ENCODE measurements at places on chromosomes 5 and 9.

- no peak for DNase-seq
Measured at GRCh38 chr5:71957292-71957898, 149.9 kb upstream of the MAP1B start.

DNA sequence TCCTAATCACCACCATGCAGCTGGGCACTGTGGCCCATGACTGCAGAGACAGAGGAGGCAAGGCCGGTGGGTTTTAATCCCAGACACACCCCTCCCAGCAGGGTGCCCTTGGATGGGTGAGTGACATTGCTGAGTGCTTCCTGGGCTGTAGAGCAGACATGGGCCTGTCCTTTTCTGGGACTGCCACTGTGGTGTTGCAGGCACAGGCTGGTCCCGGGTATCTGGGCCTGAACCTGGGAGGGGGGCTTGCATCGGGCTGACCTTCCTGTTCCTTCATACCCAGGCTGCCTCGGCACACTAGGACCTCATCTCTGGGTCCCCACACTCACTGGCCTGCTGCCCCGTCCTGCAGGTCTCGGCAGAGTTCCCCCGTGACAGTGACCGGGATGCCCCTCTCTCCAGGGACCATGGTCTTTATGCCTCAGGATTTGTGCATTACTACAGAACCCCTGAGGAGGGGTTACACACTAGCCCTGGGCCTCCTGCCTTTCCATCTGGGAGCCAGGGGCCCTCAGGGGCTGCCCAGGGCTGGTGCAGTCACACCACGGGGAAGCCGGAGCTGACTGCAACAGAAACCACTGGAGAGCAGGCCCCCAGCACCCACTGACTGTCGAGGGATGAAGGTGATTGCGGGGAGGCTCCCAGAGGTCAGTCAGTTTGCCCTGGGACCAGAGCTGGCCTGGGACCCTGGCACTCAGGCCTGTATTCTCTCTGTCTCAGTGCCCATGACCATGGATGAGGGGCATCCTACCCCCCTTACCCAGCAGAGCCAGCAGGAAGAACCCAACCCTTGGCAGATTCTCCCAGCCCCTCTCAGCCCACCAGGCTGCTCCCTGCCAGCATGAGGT, 8.9 kb upstream of the SLC25A48 start:
- no peak for DNase-seq

DNA sequence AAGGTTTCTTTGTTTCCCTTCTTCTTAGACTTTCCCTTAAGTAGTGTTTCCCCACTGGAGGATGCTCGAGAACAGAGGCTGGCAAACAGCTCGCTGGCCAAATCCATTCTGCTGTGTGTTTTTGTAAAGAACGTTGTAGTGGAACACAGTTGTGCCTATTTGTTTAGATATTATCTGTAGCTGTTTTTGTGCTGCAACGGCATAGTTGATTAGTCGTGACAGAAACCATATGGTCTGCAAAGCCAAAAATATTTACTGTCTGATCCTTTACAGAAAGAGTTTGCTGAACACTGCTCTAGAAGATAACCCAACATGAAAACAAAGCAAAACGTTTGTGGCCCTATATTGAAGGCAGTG, 47.0 kb upstream of the EGFLAM start:
- DNase-seq = no peak

DNA sequence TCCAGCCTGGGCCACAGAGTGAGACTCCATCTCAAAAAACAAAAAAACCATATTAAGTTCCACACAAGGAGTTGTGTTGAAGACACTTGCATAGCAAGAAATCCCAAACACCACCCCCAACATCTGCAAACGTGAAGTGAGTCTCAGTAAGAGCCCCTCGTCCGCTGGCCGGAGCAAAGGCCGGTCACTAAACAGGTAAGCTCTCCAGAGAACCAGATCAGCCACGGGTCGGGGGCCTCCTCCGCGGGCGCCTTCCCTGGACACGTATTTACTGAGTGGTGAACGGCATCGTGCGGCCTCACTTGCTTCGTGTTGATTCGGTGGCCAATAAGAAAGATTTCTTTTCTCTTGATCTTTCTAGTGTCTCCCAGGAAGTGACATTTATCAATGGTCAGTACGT, 93.6 kb downstream of the MRPL36 start:
- DNase-seq = no peak

GRCh38 chr5:55908804-55909203, 57.6 kb downstream of the IL31RA start:
- no peak for DNase-seq

DNA sequence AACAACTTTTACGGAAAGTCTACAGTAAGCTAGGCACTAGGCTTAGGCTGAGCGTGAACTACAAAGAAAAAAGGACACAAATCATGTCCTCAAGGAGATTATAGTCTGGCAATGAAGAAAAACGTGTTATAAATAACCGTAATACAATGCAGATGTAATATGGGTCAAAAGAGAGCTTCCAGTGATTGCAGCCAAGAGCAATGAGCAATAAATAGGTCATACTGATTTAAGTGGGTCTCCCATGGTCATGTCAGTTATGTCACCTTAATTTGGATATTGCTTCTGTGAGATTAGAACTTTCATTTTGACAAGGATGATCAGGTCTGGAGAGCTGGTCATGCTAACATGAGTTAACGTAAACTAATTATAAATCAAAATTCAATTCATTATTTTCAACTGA, 158.6 kb upstream of the GNA14 start:
- no peak for DNase-seq

- DNase-seq = no peak
Measured at GRCh38 chr5:103259705-103260355, 1.3 kb downstream of the MACIR start.

DNA sequence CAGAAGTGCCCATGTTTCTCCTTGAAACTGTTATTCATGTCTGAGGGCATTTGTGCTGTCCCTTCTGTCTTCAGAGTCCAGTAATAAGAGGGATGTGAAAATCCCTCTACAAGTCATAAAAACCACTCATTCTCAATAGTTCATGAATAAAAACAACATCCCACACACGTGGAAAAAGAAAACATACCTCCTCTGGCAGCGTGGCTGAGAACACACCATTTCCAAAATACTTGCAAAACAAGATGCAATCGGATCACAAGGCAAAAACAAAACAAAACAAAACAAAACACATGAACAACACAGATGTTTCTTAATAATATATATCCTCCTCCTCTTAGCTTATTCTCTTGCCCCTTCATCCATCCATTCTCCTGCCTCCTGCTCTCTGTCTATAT, 71.0 kb upstream of the EQTN start:
- DNase-seq = no peak

DNA sequence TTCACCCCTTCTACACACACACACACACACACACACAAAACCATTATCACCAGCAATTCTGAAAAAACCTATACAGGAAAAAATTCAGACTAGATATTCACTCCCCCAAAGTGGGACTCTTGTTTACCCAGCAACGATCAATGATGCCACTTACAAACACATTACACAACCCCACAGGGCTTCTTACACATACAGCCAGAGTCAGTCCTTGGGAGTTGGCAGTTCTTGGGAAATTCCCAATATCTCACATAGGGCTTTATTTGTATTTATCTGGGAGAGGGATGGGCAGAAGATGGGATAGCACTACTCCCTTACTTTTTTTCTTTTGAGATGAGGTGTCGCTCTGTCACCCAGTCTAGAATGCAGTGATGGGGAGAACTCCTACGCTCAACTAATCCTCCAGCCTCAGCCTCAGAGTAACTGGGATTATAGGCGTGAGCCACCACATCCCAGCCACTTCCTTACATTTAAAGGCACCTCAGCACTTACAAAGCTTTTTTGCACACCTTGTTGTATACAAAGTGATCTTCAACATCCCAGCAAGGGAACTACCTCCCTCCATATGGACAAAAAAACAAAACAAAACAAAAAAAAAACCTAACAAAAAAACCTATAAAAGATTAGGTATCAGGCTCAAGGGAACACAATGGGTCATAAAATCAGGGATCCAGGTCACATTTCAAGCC, 168.4 kb downstream of the TSSK1B start:
- DNase-seq = no peak

DNA sequence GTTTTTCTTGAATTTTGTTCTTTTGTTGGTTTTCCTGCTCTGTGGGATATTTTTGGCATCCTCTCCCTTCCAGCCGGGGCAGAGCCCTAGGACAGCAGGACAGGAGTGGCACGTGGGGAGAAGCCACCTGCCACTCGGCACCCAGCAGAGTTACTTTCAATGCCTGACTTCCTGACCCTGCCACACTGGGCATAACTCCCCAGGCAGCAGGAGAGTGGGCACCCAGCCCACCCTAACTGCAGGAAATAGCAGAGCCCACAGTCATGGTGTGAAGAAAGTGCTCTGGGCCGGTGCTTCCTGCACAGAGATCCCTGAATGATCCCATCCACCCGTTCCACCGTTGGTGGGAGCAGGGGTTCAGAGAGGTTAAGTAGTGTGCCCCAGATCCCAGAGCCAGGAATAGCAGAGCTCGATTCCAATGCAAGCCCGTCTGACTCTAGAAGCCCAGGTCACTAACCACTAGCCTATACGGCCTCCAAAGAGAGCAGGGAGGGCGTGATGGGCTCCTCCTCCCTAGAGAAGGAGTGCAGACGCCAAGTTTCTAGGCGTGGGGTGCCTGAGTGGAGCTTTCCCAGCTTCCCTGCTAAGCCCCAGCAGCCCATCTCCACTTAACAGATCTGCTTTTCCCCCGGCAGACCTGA, 8.1 kb upstream of the NUP214 start:
- DNase-seq = no peak

DNA sequence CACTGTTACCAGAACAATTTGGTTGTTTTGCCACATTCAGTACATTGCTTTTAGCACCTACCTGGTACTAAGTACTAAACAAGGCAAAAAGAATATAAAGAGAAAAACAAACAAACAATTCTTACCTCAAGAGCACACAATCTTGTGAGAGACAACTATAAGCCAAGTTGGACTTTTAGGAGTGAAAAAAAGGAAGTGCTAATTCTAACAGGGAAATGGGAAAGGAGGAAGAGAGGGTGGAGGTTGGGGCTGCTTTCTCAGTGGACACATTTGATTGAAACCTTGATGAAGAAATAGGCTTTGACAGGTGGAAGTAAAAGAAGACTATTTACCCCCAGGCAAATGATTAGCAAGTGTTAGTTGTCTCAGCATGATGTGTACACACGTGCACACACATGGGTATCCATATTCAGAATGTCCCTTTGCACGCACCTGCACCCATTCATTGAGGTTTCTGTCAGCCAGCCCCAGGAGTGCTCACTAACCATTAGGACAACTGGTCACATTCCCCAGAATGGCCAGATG, 302.6 kb downstream of the ACTL7B start:
- no peak for DNase-seq

GRCh38 chr9:111151537-111151936, 113.3 kb upstream of the LPAR1 start:
- no peak for DNase-seq

- DNase-seq = no peak
Measured at GRCh38 chr9:21965401-21965951, 28.7 kb downstream of the CDKN2A start.

GRCh38 chr5:118033686-118034338, 954.5 kb downstream of the DTWD2 start:
- DNase-seq = no peak

GRCh38 chr9:136151214-136151804, 32.6 kb upstream of the TMEM250 start:
- DNase-seq = no peak

- DNase-seq = no peak
Measured at GRCh38 chr9:107739601-107740082, 250.1 kb upstream of the KLF4 start.

DNA sequence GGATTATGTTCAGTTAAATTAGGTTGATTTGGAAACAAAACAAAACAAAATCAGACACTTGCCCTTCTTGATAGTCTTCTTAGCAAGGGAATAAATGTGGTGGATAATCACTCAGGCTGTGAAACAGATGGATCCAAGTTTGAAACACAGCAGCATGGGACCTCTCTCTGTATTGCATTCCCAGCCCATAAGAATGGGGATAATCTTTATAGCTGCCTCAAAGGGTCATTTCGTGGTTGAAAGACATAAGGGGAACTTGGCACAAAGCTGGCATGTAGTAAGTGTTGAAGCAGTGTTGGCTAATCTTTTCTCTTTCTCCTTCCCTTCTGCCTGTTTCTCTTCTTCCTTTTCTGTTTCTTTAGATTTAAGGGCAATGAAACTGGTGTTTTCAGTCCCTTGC, 333.9 kb upstream of the TLE4 start:
- DNase-seq = no peak

DNA sequence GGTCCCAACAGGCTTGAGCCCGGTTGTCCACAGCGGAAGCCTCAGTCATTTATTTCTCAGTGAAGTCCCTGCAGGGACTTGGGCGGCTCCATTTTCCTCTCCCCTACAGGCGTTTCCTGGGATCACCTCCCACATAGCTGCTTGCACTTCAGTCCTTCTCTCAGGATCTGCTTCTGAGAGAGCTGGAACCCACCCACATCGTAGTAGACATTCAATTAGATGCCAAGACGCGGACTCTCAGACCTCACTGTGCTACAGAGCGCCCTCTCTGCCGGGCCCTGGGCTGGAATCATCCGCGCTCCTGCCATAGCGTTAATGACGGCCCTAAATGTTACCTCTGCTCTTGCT, 54.0 kb upstream of the ROR2 start:
- DNase-seq = no peak

- no peak for DNase-seq
Measured at GRCh38 chr9:91162784-91163443, 198.8 kb downstream of the AUH start.

DNA sequence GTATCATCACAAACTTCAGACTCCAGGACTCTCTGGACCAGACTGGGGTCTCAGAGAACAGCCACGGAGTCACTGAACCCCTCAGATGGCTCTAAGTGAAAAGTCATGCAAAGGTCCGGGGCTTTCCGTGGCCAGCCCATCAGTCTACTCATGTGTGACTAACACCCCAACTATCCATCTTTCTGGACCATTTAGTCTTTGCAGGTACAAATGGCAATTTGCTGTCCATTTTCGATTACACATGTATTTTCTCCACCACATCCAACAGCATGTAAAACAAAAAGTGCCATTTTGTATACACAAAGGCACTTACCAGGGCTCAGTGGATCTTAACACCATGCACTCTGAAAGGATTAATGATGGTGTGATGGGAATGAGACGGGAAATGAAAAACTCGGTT, 387.7 kb downstream of the BNC2 start:
- DNase-seq = no peak

GRCh38 chr9:120974921-120975320, 48.3 kb upstream of the TRAF1 start:
- DNase-seq = no peak

- no peak for DNase-seq
Measured at GRCh38 chr9:121073038-121073437, 1.7 kb upstream of the CNTRL start.

DNA sequence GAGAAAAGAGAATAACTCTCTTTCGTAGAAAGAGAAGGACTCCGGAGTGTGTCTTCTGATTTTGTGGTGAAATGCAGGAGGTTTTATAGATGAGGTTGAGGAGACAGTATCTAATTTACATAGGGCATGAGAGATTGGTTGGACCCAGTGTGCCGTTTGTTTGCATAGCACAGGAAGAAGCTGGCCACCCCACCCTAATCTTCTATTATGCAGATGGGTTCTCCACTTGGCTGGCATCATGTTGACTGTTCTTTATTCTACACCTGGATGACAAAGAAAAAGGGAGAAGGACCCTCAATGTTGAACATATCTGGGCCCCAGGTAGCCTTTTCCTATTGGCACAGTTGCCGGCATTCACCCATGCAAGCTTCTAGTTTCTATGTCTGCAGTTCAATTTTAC, 23.2 kb upstream of the MINAR2 start:
- DNase-seq = no peak

GRCh38 chr9:123400926-123401503, 45.0 kb downstream of the CRB2 start:
- DNase-seq = no peak
